ENCODE measurements at places on chromosomes 1 and 21.

GRCh38 chr1:232306269-232306961, 323.5 kb downstream of the SIPA1L2 start:
- no peak for DNase-seq

- DNase-seq: no peak
Measured at GRCh38 chr21:41884501-41885030, 5.4 kb upstream of the PRDM15 start.

- DNase-seq: no peak
Measured at GRCh38 chr1:162016631-162017030, 7.0 kb downstream of the OLFML2B start.

GRCh38 chr1:9350013-9350908, 57.6 kb downstream of the SPSB1 start:
- DNase-seq: no peak

DNA sequence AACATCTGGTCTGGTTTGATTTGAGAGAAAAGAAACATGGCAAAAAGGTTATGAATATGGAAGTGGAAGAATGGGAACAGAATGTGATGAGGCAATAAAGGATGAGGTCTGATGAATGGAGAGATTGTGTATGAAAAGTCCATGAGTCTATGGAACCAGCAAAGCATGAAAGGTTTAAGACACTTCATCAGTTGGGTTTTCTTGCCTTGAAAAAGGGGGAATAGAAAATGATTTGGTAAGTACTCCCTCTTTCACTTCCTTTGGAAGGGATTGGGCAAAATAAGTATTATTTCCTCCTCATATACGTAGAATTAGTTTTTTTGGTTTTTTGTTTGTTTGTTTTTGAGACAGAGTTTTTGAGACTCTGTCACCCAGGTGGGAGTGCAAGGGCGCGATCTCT, 155.8 kb downstream of the TRIM33 start:
- no peak for DNase-seq

GRCh38 chr1:201647094-201647493, 108.2 kb downstream of the NAV1 start:
- DNase-seq: no peak

DNA sequence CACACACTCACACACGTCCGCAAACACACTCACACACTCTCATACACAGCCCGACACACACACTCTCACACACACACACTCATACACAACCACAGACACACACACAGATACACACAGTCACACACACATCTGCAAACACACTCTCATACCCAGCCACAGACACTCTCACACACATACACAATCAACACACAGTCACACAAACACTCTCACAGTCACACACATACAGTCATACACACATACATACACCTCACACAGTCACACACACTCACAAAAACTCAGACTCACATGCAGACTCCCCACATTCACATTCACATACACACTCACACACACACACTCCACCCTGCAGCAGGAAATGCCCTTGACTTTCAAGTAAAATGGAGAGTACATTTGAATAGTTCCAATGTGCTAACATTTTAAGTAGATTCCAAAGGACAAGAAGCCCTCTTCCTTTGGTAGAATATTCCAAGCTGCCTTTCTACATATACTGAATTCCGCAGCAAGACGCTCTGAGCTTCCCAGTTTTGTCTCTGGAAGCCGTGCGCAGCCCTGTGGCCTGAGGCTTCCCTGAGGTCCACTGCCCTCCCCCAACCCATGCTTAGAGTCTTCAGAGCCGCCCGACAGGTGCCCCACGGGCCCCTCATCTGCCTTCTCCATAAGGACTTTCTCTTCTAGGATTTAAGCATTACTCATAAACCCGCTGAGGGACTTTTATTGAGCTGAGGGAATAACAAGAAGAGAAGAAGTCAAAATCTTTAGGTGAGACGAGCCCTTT, 9.7 kb downstream of the BATF3 start:
- no peak for DNase-seq

DNA sequence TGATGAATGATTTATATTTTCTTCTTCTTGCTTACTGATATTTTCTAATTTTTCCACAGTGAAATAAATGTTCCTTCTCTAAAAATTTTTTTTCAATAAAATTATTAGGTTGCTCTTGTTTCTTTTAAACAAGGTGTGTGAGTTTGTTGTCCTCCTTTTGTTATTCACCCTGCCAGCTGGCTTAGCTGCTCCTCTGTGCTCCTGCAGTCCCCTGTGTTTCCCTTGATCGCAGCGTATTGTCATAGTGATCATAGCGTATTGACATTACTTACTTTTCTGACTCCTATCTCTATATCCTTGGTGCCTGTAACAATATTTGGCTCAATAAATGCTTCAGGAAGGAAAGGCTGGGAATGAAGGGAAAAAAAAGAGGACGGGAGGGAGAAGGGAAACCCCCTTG, 24.9 kb upstream of the PODN start:
- DNase-seq: no peak

- DNase-seq: peak; percentile 69
Measured at GRCh38 chr1:39892601-39893595, 8.8 kb downstream of the MYCL start.

DNA sequence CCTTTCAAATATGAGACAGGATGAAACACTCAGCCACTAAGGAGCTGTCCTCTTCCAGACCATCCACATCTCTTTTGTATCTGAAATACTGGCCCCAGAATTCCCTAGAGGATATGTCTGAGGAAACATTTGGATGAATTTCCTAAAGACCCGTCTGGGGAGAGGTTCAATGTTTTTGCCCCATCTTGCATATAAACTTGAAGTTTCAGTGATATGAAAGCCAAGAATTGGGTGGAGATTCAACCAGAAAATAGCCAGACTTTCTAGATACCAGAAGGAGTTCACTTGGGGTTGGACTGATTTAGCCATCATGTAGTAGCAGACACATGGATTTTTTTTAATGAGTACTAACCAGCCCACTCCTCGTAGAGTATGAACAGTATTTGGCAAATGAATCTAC, 182.0 kb downstream of the PLPP3 start:
- no peak for DNase-seq

- no peak for DNase-seq
Measured at GRCh38 chr1:230458509-230458908, 32.4 kb upstream of the PGBD5 start.

Data from HS-27A (cell line).